Spinal cord (tissue), 10 donors: ENCODE measurements at places on chromosomes 1 and 21. TPM values are rescaled to one million over a fixed set of nuclear protein-coding genes. Genes with fewer than 3 reads are reported as not detected.

Gene RGS7
- 9.5 TPM for total RNA-seq

Gene CELF3
- total RNA-seq, result 12.7 TPM

Gene FCRL5
- 0.20 TPM for total RNA-seq

Gene S100A1
- total RNA-seq, result 10.2 TPM

GRCh38 chr21:29185172-29185571 is 54.7 kb downstream of the MAP3K7CL start:
- H3K27ac ChIP-seq, result no peak overlapping the region
- H3K27me3 ChIP-seq, result no peaks in the 10 kb centered on the region
- H3K4me1 ChIP-seq, result no peaks in the 10 kb centered on the region
- no peaks in the 10 kb centered on the region for H3K36me3 ChIP-seq

DNA sequence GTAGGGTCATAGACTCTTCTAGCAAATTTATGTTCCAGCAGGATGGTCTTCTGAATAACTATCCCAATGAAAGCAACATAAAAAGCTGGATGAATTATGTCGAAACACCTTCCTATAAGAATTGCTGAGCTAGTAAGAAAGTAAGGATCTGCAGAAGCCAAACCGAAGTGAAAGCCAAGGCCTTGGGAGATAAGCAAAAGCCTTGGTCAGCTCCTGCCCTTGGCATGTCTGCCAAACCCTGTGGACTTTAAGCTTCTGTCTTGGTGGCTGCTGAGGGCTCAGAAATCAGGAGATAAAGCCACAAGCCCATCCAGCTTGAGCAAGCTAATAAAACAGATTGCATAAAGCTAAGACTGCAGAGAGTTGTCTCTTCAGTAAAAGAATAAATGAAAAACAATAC is 81.2 kb upstream of the KCND3 start:
- H3K4me3 ChIP-seq, result no peak overlapping the region
- DNase-seq, result no peak
- no peaks in the 10 kb centered on the region for H3K36me3 ChIP-seq
- H3K27me3 ChIP-seq, result no peaks in the 10 kb centered on the region
- H3K27ac ChIP-seq, result no peak overlapping the region
- no peaks in the 10 kb centered on the region for H3K4me1 ChIP-seq

DNA sequence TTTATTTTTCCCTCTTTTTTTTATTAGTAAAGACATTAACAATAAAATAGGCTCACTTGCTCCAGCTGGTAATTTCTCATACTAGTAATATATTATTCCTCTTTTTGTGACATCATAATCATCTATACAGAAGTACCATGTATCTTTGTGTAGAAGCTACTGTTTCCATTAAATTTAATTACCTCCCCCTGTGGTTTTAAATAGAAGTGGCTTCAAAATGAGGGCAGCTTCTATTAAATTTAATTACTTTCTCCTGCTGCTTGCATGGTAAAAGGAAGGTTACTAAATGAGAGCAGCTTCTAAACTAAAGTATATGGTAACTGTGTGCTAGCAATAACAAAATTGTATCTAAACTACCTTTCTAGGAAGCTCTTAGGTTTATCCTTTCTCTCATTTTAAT is 94.0 kb downstream of the DPYD start:
- no peak overlapping the region for H3K27ac ChIP-seq
- H3K27me3 ChIP-seq, result no peaks in the 10 kb centered on the region
- no peaks in the 10 kb centered on the region for H3K36me3 ChIP-seq
- H3K4me3 ChIP-seq, result no peak overlapping the region

- H3K36me3 ChIP-seq, result no peaks in the 10 kb centered on the region
- no peak for DNase-seq
- H3K27me3 ChIP-seq, result no peaks in the 10 kb centered on the region
These were observed 96.2 kb upstream of the WLS start for GRCh38 chr1:68328490-68328889.

DNA sequence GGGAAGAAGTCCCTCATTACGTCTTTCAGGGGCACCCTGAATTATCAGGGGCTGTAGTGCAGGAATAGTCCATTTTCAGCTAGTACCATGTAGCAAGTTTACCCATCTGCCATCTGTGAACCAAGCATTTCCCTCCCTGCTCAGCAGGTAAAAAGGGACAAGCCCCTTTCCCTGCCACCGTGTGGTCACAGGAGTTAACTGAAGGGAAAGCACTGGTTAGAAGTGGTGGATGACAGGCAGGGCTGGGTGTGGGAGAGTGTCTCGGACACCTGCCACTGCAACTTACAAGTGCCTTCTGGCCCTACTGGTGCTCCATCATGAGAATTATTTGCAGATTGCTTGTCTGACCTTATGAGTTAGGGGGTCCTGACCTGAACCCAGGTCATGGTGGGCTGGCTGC is 32.0 kb upstream of the IGSF5 start:
- no peaks in the 10 kb centered on the region for H3K36me3 ChIP-seq
- H3K27ac ChIP-seq, result no peak overlapping the region
- DNase-seq, result no peak

- H3K27ac ChIP-seq, result no peak overlapping the region
- H3K36me3 ChIP-seq, result no peaks in the 10 kb centered on the region
- H3K4me1 ChIP-seq, result no peaks in the 10 kb centered on the region
- no peak overlapping the region for H3K4me3 ChIP-seq
- H3K27me3 ChIP-seq, result no peaks in the 10 kb centered on the region
- DNase-seq, result no peak
These were observed 24.2 kb downstream of the IL23R start for GRCh38 chr1:67190410-67190809.

- no peak for DNase-seq
- H3K4me3 ChIP-seq, result no peak overlapping the region
- H3K27me3 ChIP-seq, result no peaks in the 10 kb centered on the region
- H3K27ac ChIP-seq, result no peak overlapping the region
These were observed 22.4 kb downstream of the LY9 start for GRCh38 chr1:160818207-160818937.

DNA sequence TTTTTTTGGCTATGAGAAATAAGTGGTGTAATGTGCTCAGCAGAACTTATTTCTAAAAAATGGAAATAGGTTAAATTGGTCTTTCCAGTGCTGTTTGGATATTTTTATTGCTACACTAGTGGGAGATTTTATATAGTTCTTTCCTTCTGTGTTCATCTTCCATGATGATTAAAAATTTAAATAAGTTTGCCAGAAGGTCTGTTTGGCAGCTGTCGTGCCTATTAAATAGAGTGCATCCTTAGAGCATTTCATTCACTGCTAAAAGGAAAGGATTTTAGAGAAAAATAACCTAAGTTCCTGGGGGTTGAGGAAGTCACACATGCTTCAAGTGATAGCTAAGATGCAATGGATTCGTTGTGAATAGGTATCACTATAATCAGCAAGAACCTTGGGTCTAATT is 29.7 kb upstream of the RAVER2 start:
- DNase-seq, result peak; percentile 65
- no peaks in the 10 kb centered on the region for H3K36me3 ChIP-seq
- H3K27ac ChIP-seq, result no peak overlapping the region
- no peak overlapping the region for H3K4me3 ChIP-seq
- H3K27me3 ChIP-seq, result no peaks in the 10 kb centered on the region

- no peak overlapping the region for H3K27ac ChIP-seq
- DNase-seq, result no peak
- peaks cover 25% of the 10 kb centered on the region for H3K4me1 ChIP-seq
- no peaks in the 10 kb centered on the region for H3K27me3 ChIP-seq
- no peak overlapping the region for H3K4me3 ChIP-seq
These were observed 11.7 kb downstream of the TAGLN2 start for GRCh38 chr1:159913451-159914192.
